ENCODE measurements at places on chromosomes 5 and 9. TPM values are rescaled to one million over a fixed set of nuclear protein-coding genes. Genes with fewer than 3 reads are reported as not detected.
A peak's percentile ranks its signal among the peaks of the same experiment; 100 is the strongest.

GRCh38 chr5:119079318-119079921 is 8.5 kb downstream of the DMXL1 start:
- DNase-seq = no peak

DNA sequence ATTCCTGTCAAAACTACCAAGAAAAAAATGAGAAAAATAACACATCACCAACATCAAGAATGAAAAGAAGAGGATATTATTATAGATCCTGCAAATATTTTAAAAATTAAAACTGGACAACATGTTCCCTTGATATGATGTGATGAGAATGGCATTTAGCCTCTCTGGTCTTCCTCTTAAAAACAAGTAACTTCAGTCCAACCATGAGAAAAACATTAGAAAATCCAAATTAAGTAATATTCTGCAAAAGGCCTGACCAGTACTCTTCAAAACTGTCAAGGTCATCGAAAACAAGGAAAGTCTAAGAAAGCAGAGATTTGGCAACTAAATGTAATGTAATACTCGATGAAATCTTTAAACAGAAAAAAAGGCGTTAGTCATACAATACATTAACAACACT is 167.1 kb upstream of the SNX2 start:
- no peak for DNase-seq

The NXNL2 gene
- total RNA-seq = 1.3 TPM

- no peak for DNase-seq
Measured at GRCh38 chr5:168699002-168699401, 119.8 kb upstream of the PANK3 start.

GRCh38 chr9:134566936-134567335 is 74.7 kb upstream of the COL5A1 start:
- no peak for DNase-seq

- DNase-seq = no peak
Measured at GRCh38 chr9:86116425-86116824, 17.1 kb upstream of the GOLM1 start.

The EMB gene
- 18.9 TPM for total RNA-seq

The RNF183 gene
- not detected for total RNA-seq

GRCh38 chr9:35529161-35529823 is 39.4 kb downstream of the RUSC2 start:
- no peak for DNase-seq

DNA sequence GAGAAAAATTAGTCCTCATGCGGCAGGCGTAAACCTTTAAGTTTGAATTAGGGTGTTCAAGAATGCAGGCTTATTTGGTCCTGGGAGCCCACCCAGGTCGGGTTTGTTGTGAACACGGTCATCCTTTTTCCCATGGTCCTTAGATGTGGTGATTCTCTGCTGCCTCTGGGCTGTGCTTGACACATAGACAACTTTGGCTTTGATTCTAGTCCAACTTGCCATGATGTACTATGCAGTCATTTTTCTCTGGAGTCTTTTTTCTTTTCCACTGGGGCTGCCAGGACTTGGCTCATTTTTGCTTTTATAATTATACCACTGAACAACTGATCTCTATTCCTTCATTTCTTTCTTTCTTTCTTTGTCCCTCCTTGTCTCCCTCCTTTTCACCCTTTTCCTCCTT is 218.6 kb downstream of the SREK1 start:
- no peak for DNase-seq

- DNase-seq = no peak
Measured at GRCh38 chr5:1750469-1750868, 49.2 kb downstream of the MRPL36 start.

DNA sequence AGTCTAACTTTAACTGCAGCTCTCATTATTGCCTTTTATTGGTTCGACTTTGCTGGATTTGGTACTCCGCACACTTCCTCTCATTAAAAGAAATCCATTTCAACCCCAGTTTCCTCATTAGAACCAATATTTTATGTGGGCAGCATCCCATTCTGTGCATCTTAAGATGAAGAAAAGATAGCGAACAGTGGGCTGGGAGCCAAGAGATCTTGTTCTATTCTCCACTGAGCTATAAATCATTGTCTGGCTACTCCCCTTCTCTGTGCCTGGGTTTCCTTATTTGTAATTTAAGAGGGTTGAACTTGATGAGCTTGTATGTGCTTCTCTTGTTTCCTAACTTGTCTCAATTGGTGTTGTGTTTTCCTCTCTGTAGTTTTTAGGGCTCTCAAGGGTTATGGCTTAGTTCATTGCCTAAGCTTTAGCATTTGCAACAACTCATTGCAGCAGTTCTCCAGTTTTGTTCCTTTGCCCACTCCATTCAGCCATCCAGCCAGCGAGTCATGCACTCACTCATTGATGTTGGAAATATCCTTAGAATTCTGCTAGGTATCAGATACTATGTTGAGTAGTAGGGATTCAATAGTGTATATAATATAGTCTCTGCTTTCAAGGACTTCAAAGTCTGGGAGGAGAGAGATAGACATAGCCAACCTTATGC is 273.3 kb upstream of the TNC start:
- peak; percentile 98 for DNase-seq

DNA sequence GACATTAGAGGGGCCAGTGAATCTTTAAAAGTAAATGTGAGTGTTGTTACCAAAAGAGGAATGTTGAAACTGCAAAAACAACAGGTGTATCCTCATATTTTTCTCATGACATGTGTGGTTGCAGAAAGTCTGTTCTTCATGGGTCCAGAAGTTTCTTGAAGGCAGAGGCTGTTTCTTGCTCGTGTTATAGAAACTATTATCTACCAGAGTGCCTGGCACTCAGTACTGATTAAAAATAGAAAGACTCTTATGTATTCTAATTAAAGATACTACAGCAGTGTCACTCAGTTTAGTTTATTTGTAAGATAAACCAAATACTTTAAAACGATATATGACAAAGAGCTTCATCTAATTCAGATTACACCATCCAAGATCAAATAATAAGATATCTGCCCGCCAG is 1864.2 kb upstream of the WWC1 start:
- no peak for DNase-seq

DNA sequence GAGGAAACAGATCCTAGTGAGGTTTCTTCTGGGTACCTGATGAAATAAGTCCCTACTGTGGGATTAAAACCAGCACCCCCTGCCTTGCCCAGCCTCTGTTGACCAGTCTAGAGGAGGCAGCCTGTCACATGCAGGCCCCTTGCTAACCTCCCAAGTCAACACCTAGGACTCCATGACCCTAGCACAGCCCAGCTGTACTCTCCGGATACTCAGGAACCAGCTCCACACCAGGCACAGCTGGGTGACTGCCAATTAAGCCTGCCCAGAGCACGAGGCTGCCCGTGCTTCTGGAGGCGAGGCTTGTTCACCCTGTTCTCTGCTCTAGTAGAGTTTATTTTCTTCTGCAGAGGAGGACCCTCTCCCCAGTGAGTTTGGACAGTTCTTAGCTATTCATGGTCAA is 92.5 kb downstream of the SNX24 start:
- no peak for DNase-seq

The PRR16 gene
- not detected for total RNA-seq

DNA sequence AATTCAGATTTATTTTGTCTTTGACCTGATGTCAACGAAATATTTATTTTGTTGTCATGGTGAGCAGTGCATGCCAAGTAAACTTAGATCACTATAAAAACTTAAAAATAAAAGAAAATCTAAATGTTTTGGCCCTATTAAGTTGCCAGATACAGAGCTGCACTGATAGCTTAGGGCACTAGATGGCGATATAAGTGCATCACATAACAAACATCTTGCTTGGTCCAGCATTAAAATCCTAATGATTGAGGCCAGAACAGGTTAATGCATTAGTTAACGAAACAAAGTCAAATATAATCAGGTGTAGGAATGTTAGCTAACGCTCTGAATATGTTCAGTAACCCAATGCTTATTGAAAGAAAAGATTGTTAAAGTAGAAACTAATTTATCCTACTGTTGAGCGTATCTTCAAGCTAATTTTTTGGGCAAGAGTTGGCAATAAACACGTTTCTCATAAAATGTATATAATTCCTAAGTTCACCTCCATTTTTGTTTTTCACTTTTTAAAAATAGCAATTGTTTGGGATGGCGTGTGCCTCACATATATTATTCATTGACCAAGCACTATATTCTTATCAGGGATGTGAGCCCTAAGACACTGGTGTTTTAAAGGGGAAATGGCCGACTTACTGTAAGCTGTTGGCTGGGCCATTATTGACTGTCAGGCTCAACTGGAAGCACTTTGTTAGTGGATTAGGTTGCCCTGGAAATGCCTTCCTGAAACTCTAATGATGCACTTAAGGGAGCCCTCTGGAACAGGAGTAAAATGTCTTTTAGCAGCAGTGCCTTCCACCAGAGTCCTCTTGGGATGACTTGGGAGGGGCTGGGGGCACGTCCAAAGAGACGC is 33.3 kb downstream of the KCTD16 start:
- DNase-seq = peak; percentile 70

The NR5A1 gene
- not detected for total RNA-seq

DNA sequence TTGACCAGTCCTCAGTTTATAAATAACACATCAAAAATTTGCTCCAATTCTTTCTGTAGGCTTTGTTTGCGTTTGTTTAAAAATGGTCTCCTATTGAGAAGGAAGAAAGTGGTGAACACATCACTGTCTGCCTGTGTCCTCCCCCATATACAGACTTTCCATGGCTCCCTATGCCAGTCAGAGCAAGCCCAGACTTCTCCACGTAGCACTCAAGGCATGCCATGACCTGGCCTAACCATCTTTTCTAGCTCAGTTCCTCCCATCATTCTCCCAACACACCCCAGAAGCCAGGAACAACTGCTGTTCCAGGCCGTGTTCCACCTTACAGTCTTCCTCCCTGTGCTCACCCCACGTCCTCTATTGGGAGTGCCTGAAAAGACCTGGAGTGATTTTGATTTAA is 129.6 kb upstream of the ZNF618 start:
- DNase-seq = no peak

GRCh38 chr5:36666986-36667385 is 60.6 kb downstream of the SLC1A3 start:
- no peak for DNase-seq

GRCh38 chr5:176532795-176533194 is 4.4 kb downstream of the RNF44 start:
- no peak for DNase-seq

The LCN9 gene
- not detected for total RNA-seq

The CBY3 gene
- total RNA-seq = not detected

The CCDC152 gene
- 11.2 TPM for total RNA-seq

- DNase-seq = no peak
Measured at GRCh38 chr9:124208571-124208970, 49.2 kb upstream of the NEK6 start.

DNA sequence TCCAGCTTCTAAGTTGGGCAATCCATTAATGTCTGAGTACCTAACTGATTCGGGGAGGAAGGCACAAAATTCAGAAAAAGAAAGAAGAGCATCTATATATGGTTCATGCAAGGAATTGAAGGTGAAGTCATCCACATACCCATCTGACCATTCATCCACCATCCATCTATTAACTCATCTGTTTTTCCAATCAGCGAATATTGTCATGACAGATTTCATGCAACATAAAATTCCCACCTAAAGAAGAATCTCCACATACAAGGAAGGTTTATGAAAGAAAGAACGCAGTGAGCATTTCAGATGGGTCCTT is 164.7 kb downstream of the GRIA1 start:
- no peak for DNase-seq

The FOXD4L3 gene
- not detected for total RNA-seq

- DNase-seq = no peak
Measured at GRCh38 chr5:95081982-95082381, 202.9 kb downstream of the MCTP1 start.

The DNM1 gene
- 11.8 TPM for total RNA-seq

The MOB3B gene
- 0.19 TPM for total RNA-seq

DNA sequence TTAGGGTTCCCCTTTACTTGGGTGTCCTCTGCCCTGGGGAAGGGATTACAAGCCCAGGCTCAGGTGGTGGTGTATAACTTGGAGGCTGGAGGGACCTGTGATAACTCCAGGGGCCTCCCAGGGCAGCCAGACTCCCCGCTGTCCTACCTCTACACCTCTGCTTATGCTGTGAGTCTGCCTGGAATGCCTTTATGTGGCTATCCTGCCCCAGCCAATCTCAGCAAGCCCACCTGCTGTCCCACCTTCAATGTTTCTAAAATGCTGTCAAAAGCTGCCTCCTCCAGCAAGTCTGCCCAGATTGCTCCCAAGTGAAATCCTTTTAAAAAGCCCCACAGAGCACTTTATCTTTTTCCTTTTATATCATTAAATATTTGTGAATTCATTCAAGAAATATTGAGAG is 39.3 kb downstream of the DAB2IP start:
- no peak for DNase-seq

DNA sequence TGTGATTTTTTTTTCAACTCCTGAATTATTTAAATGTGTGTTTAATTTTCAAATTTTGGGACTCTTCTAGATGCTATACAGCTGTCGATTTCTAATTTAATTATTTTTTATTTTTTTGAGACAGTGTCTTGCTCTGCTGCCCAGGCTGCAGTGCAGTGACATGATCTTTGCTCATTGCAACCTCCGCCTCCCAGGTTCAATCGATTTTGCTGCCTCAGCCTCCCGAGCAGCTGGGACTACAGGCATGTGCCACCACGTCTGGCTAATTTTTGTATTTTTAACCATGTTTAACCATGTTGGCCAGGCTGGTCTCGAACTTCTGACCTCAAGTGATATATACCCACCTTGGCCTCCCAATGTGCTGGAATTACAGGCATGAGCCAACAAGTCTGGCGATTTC is 28.6 kb downstream of the CSNK1G3 start:
- DNase-seq = no peak

The GABRA6 gene
- not detected for total RNA-seq

- DNase-seq = no peak
Measured at GRCh38 chr5:151253605-151253950, 593 bp downstream of the GM2A start.

- DNase-seq = no peak
Measured at GRCh38 chr9:89657765-89658164, 53.0 kb downstream of the GADD45G start.

DNA sequence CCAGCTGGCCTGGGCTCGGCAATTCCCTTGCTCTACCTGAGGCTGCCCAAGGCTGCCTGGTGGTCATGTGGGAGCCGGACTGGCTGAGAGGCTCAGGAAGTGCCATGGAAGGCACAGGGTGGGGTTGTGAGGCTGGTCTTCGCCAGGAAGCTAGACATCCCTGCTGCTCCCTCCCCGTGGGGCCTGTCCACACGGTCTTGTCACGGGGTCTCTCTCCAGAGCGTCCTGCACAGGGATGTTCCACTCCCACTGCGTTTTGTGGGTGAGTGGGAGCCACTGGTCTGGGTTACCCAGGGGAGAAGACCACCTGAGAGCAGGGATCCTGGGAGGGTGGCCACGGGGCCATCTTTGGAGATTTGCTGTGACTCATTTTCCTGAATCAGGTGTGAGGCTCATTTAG is 11.6 kb downstream of the GADD45G start:
- DNase-seq = no peak
